ENCODE measurements at places on chromosomes 16 and 17. TPM values are rescaled to one million over a fixed set of nuclear protein-coding genes. Genes with fewer than 3 reads are reported as not detected.

Gene UTS2R
- polyA plus RNA-seq, result 0.24 TPM

Gene UNC45B
- polyA plus RNA-seq, result 0.04 TPM

Gene GRAPL
- 0.98 TPM for polyA plus RNA-seq

Gene HS3ST3B1
- polyA plus RNA-seq, result 0.91 TPM

Gene TBC1D10B
- 44.1 TPM for polyA plus RNA-seq

Gene MYLK3
- polyA plus RNA-seq, result 1.3 TPM

Gene ADGRG3
- polyA plus RNA-seq, result 0.48 TPM

Gene NUDT16L1
- polyA plus RNA-seq, result 34.4 TPM

Gene ZNF646
- 10.3 TPM for polyA plus RNA-seq

Gene CTRB1
- 0.15 TPM for polyA plus RNA-seq

Gene OR4D1
- not detected for polyA plus RNA-seq

Gene OR2C1
- polyA plus RNA-seq, result 1.0 TPM

Gene NGFR
- 6.0 TPM for polyA plus RNA-seq

- no peak for DNase-seq
Observed at GRCh38 chr17:28466521-28467048, 6.9 kb upstream of the SLC13A2 start.

GRCh38 chr17:18360518-18360917 is 2.8 kb downstream of the SHMT1 start:
- DNase-seq, result no peak

- DNase-seq, result no peak
Observed at GRCh38 chr16:86241681-86242080, 268.6 kb upstream of the FOXF1 start.

- no peak for DNase-seq
Observed at GRCh38 chr16:2968368-2968737, 795 bp upstream of the PAQR4 start.

DNA sequence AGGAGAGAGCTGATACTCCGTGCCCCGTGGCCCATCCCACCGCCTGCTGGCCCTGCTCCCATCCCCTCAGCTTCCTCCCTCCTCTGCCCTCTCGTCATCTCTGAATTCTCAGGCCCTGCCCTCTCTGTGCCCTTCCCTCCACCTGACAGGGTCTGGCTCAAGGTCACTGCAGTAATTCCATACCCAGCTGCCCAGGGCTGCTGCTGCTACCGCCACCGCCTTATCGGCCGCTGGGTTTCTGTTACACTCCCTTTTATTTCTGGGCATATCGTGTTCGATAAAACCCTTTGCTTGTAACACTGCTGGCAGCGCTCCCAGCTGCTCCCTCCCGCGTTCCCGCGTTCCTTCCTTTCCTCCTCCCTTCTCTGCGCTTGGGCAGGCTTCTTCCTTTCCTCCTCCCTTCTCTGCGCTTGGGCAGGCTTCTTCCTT is 1.2 kb downstream of the EPN3 start:
- no peak for DNase-seq

- DNase-seq, result no peak
Observed at GRCh38 chr17:78958641-78959127, 21.0 kb downstream of the LGALS3BP start.

DNA sequence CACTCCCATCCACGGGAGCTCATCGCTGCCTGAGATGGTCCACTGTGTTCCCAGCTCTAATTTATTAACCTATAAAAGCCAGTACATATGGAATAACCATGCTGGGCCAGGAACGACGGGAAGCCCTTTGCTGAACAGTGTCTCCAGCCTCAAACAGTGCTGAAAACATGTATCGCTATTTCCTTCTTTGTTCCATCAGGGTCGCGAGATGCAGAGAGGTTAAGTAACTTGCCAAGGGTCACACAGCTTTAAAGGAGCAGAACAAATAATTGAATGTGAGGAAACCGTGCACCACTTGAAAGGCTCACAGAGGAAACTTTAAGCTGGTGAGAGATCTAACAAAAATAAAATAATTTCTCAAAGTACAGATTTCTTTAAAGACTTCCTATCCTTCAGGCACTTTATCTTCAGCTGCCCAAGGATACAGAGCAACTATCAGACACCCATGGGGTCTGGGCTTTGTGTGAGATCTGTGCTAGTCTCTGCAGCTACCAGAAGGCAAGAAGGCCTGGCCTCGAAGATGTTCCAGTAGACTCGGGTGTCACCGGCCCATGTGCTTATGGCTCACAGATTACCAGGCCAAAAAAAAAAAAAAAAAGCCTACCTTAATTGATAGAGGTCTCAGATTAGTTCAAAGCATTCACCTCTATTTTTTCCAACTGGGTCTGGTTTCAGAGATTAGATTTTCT is 207.8 kb upstream of the FOXF1 start:
- no peak for DNase-seq

GRCh38 chr16:77273-77806 is 685 bp upstream of the MPG start:
- no peak for DNase-seq

DNA sequence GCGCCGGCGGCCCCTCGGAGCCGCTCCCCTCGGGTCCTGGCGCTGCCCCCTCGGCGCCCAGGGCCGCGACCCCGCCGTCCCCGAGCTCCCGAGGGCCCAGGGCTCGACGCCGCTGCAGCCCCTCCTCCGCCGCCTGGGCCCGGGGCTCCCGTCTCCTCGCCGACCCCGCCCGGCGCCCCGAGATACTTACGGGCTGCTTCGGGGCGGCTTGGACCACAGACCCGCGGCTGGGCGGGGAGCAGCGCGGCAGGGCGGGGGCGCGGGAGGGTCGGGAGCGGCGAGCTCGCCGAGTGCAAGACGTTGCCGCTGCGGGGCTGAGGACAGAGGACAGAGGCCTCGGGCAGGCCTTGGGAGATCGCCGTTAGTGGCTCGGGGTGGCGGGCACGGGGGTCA is 290 bp downstream of the TOB1 start:
- DNase-seq, result no peak

- peak; percentile 86 for DNase-seq
Observed at GRCh38 chr16:69396187-69397061, 10.6 kb upstream of the TERF2 start.

DNA sequence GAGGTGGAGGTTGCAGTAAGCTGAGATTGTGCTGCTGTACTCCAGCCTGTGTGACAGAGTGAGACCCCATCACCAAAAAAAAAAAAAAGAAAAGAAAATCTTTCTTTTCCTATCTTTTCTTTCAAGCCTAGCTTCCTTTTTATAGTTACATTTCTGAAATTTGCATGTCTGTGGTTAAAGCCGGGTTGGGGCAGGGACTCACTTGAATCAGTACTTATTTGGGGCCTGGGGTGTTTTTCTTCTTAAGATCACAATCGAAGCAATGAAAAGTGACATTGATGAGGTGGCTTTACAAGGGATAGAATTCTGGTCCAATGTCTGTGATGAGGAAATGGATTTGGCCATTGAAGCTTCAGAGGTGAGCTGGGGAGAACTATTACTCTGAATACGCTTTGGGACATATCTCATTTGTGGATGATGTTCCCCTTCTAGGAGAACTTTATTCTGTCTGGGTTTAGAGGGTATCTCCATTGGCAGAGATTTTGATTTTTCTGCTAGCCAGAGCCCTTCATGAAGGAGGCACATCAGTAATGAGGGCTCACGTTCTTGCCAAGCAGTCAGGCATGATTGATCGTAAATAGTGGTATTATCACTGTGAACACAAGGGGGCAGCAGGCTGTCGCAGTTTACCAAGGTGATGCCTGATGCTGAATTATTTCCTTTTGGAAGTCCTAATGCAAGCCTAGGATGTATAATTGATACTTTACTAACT is 14.3 kb downstream of the KPNB1 start:
- DNase-seq, result peak; percentile 54

DNA sequence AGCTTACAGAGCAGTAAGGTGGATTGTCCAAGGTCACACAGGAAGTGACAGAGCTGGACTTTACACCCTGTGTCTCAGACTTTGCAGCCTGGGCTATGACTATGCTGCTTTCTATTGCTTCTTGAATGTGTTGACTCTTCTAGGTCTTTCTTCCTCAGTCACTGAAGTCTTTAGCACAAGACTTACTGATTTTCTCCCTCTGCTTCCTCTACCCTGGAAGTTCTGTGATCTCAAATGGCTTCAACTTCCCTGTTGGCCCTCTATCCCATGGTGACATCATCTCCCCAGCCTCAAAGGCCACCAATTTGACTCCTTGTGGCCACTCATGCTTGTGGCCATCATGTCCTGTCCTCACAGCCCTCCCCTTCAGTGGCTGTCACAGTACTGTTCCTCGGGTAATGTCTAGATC is 181.3 kb downstream of the HS3ST3A1 start:
- no peak for DNase-seq

DNA sequence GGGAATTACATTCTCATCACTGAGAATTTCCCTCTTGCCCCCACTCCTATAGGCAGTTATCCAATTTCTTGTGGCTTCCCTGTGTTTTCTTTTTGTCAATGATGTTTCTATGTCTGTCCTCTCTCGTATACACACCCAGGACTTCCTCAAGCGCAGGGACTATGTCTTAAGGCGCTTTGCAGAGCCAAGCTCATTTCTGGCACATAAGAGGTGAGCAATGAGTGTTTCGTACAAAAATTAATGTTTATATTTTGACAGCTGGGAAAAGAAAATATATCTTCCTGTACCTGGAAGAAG is 947 bp downstream of the DDX42 start:
- no peak for DNase-seq

DNA sequence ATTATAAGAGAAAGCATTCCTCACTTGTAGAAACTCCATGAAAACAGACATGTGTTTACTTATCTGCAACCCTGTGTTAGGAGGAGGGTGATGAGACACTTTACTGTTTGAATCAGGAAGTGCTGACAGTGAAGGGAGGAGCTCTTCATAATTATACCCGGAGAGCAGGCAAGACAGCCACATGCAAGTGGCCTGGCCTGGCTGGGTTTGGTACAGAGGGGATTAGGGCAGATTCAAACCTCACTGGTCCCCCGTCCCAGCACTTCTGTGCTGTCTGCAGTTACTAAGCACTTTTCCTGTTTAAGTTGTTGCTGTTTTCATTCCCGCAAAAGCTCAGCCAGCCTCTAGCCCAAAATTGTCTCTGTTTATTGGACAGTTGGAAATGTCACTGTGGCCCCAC is 78.5 kb downstream of the WWOX start:
- DNase-seq, result no peak

DNA sequence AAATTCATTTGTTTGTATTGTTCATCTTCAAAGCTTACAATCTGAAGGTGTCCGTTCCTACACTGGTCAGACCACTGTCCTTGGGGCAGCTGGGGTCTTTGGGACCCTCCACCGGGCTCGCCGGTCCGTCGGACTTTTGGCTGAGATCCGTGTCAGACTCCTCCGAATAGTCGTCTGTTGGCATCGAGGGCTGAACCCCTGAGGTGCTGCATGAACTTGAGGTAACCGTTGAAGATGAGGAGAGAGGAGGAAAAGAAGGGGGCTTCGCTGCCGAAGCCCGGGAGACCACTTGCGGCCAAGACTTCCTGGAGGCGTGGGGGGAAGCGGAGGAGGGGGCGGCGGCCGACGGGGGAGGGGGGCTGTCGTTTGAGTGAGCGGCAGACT is 260.8 kb downstream of the ZFHX3 start:
- no peak for DNase-seq

DNA sequence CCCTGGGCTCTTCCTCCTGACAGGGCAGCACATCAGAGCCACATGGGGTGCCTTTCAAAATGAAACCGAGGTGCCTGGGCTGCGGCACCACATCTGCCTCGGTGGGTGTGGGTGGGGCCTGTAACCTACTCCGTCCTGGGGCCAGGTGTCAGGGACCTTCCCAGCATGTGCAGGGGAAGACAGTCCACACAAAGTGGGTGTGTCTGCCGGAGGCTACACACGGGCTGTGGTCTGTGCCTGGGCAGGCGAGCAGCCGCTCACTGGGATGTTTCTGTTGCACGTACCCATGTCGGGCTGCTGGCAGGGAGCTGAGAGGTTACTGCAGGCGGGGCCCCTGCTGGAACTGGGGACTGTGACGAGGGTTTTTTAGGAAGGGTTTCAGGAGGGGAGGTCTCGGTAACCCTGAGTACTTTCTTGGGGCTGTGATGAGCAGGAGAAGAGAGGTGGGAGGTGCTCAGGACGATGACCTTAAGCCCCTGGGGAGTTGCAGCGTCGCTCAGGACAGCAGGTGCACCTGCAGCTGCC is 351.2 kb downstream of the SEC14L1 start:
- DNase-seq, result no peak

GRCh38 chr17:41521574-41522261 is 3.0 kb upstream of the KRT15 start:
- DNase-seq, result no peak

GRCh38 chr16:68287276-68288251 is 23.2 kb downstream of the SLC7A6OS start:
- DNase-seq, result no peak

GRCh38 chr16:87409781-87410180 is 17.6 kb downstream of the MAP1LC3B start:
- no peak for DNase-seq

DNA sequence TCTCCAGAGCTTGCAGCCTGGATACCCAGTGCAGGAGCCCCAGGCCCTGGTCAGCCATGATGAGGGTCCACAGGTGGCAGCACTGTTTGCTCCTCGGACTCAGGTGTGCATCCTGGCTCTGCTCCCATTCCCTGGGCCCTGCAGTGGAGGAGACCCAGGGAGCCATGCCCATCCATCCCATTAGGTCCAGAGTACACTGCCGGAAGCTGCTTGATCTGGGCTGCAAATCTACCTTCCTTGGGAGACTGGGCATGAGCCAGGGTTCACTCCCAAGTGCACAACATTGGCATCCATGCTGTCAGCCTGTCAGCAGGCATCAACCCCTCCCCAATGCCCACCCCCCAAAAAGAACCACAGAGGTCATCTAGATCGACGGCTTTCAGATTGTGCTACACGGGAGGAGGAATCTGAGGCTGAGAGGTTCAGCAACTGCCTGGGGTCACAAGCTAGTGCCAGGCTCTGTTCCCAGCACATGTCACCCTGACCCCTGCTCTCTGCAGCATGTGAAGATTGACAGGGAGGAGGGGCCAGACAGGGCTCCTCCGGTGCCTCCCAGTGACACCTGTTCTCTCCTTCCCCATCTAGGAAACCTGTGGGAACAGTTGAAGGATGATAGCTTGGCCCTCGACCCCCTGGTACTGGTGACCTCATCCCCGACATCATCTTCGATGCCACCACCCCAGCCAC is 15.7 kb downstream of the UNC119 start:
- DNase-seq, result no peak

DNA sequence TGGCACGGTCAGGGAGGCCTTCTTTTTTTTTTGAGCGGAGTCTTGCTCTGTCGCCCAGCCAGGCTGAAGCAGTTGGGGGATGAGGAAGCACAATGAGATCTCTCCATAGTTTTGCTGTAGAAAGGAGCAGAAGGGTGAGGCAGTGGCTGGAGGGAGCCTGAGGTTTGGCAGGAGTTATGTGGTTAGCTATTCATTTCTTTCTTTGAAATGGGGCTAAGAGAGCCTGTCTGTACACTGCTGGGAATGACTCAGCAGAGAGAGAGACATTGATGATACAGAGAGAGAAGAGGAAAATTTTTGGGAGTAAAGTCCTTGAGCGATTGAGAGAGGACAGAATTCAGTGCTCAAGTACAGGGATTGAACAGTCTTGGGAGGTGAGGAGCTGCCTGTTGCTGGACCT is 22.1 kb downstream of the NOS2 start:
- DNase-seq, result no peak
